Type B pancreatic cell (in vitro differentiated cells): ENCODE measurements at places on chromosomes 3 and 15.

GRCh38 chr3:8563146-8563545, 61.5 kb downstream of the LMCD1 start:
- DNase-seq = no peak

- no peak for DNase-seq
Measured at GRCh38 chr3:29759411-29760225, 478.7 kb downstream of the RBMS3 start.

DNA sequence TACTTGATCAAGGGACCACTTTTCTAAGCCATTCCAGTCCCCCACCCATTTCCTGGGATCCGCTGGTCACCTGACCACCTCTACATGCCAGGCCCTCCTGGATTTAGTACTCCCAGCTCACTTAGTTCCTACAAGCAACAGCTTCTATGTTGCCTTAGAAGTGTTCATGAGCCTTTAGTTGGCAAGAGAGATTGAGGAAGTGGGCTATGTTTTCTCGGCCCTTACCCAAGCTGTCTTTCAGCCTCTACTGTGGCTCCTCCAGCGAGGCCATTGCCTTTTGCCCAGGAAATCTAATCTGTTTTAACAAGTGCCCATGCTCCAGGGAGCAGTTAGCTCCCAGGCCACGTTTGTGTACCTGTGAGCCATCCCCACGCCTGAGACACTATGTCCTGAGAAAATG, 4.5 kb upstream of the PRKAR2A start:
- DNase-seq = no peak

DNA sequence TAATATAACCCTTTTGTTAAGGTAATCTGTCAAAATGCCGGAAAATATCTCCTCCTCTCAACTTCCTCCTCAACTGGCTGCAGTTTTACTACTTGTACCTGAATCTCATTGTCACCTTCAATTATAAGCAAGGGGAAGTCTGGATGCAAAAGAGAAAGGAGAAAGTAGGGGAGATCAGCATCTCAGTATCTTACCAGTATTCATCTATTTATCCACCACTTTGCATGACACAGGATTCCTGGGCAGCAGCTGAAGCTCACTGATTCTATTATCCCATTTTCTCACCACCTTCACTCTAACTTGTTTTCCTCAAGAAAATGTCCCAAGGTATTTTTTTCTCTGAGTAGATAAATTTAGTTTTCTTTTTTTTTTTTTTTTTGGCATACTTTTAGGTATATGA, 440.5 kb upstream of the CBLB start:
- DNase-seq = no peak

DNA sequence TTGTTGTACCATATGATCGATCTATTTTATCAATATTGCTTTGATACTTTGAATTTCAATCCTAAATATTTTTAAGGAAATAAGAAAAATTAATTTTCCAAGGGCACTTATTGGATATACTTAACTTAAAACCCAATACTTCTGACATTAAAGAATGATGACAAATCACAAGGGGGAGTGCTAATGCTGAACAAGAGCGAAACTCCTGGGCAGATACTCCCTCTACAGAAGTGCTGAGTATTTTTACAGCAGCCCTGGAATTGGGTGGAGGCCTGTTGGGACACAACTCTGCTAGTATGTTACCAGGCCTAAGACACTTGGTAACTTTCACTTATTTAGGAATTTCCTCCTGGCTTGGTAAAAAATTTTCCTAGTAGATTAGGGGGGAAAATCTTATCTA, 46.2 kb downstream of the DENND6A start:
- no peak for DNase-seq

- no peak for DNase-seq
Measured at GRCh38 chr3:78049521-78049920, 1009.6 kb downstream of the ROBO2 start.

DNA sequence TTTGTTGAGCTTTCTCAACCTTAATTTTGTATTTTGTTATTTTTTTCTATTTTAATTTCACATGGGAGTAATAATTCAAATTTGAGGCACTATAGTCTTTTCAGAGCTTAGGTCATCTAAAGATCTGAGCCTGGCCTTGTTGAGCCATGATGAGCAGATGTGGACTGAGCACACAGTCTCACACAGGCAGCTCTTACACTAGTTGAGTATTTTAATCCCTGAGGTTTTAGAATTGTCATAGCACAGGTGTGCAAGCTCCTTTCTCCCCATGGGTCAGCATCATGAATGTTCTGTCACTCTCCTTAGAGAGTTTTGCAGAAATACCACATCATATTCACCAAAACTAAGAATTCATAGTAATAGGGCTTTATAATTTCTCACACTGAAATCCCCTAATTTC, 4.9 kb downstream of the ZBTB38 start:
- no peak for DNase-seq

DNA sequence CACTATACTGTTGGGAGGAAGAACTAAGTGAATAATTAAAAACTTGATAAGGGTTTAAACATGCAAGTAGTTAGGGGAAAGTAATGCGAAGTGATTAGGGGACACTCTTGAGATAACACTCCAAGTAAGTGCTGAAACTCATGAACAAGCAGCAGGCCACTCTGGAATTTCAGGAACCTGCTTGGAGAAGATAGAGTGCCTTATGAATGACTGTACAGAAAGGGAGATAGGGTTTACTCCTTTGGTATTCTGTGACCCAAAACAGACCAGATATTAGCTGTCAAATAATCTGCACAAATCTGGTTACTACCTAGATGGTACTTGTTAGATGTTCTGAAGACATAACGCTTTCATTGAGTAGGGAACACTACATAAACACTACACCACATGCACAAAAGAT, 85.6 kb downstream of the FRMD4B start:
- no peak for DNase-seq

GRCh38 chr3:42914771-42915515, 9.0 kb downstream of the ZNF662 start:
- no peak for DNase-seq

- no peak for DNase-seq
Measured at GRCh38 chr3:25386686-25387255, 41.3 kb upstream of the RARB start.

DNA sequence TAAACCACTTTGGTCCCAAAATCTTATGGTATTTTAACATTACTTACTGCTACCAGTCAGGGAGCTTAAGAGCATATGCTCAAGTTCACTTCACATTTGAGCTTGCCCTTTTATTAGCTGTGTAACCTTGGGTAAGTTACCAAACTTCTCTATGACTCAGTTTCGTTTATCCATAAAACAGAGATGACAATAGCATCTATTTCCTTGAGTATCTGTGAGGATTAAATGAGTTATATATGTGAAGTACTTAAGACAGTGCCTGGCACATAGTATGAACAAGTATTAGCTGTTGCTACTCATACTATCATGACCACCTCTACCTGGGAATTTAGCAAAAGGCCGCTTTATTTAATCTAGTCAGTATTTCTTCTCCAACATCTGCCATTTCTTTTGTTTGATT, 5.9 kb downstream of the ATOSA start:
- no peak for DNase-seq

DNA sequence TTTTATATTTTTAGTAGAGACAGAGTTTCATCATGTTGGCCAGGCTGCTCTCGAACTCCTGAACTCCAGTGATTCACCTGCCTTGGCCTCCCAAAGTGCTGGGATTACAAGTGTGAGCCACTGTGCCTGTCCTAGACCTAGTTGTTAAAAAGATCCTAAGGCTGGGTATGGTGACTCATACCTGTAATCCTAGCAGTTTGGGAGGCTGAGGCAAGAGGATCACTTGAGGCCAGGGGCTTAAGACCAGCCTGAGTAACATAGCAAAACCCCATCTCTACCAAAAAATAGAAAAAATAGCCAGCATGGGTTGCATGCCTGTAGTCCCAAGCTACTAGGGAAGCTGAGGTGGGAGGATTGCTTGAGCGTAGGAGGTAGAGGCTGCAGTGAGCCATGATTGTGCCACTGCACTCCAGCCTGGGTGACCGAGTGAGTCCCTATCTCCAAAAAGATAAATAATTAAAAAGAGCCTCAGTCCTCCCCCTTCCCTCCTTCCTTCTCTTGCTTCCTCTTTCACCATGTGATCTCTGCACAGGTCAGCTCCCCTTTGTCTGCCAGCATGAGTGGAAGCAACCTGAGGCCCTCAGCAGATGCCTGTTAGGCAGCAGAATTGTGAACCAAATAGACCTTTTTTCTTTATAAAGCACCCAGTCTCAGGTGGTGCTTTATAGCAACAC, 9.8 kb upstream of the FNDC3B start:
- DNase-seq = no peak

DNA sequence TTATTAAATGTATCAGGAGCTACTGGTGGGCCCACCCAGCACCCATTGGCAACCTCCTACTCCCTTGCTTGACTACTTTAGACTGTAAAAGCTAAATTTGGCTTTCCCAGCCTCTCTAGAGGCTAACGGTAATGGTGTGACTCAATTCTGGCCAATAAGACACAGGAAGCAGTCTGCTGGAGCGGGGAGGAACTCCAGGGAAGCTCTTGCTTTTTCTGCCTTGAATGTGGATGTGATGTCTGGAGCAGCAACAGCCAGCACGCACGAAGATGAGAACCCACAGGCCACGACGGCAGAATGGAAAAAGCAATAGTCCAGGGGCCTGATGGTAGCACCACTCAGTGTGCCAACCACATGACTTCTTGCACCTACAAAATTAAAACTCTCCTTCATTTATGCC, 39.9 kb downstream of the RAB6B start:
- DNase-seq = no peak

- no peak for DNase-seq
Measured at GRCh38 chr3:110311541-110311940, 760.1 kb upstream of the NECTIN3 start.

GRCh38 chr3:189307963-189308362, 136.2 kb downstream of the TPRG1 start:
- DNase-seq = no peak

DNA sequence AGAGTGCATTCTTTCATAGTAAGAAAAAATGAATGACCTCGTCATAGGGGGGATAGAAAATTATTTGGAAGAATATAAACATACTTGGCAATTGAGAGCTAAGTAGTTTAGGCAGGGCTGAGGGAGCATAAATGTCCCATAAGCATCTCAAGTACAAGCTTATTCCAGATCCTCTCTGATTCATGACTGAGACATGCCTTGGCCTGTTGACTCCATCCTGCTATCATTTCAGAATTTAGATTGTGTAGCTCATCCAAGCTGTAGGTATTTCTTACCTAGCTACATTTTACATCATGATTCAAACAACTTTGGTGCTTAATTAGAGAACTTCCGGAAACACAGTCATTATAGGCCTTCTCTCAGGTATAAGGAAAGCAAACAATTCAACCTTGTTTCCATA, 12.3 kb downstream of the POGLUT1 start:
- no peak for DNase-seq

- DNase-seq = no peak
Measured at GRCh38 chr3:112761062-112761638, 85.5 kb downstream of the CD200R1L start.

DNA sequence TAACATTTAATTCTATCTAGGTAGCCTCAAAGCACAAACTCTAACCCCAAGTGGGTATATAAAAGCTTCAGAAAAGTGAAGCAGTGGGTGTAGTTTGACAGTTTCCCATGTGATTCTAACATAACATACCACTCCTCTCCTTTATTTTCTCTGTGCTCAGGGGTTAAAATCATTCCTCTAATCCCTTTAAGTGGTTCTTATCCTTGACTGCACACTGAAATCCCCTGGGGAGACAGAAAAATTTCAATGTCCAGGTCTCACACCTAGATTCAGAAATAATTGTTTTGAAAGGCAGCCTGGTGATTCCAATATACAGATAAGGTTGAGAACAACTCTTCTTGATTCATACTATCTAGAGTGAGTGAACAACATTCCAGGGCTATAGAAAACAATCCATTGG, 986.4 kb downstream of the ROBO1 start:
- no peak for DNase-seq

DNA sequence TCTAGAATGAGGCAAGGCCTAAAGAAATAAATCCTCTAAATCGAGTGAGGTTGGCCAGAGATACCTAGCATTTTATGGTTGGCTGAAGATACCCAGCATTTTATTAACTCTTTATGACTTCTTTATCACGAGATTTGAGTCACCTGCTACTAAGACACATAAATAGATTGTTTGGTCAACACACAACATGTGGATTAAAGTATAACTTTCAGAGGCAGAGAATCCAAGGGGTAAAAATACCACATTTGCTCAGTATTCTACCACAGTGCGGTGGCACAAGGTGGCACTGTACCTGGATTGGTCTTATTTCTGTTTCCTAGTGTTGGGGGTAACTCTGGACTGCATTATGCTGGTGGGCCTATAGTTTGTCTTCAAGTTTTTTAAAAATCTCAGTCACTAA, 27.0 kb upstream of the VILL start:
- DNase-seq = no peak

GRCh38 chr15:26667222-26667988, 105.5 kb downstream of the GABRB3 start:
- DNase-seq = no peak

DNA sequence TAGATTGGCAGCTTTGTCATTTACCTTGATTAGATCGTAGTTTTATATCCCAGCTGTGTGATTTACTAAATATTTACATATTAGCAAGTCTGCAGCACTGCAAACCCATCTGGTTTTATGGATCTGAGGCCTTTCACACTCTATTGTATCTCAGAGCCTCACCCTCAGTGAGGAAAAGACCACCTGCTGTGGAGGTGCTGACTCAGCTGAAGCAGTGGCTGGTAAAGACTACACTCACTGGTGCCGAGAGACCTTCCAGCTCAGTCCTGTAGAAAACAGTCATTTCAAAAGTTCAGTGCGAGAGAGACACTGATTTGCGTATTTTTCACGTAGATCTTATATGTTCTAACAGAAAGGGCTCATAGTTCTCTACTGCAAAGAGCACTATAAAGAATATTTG, 307.8 kb upstream of the TPM1 start:
- no peak for DNase-seq

DNA sequence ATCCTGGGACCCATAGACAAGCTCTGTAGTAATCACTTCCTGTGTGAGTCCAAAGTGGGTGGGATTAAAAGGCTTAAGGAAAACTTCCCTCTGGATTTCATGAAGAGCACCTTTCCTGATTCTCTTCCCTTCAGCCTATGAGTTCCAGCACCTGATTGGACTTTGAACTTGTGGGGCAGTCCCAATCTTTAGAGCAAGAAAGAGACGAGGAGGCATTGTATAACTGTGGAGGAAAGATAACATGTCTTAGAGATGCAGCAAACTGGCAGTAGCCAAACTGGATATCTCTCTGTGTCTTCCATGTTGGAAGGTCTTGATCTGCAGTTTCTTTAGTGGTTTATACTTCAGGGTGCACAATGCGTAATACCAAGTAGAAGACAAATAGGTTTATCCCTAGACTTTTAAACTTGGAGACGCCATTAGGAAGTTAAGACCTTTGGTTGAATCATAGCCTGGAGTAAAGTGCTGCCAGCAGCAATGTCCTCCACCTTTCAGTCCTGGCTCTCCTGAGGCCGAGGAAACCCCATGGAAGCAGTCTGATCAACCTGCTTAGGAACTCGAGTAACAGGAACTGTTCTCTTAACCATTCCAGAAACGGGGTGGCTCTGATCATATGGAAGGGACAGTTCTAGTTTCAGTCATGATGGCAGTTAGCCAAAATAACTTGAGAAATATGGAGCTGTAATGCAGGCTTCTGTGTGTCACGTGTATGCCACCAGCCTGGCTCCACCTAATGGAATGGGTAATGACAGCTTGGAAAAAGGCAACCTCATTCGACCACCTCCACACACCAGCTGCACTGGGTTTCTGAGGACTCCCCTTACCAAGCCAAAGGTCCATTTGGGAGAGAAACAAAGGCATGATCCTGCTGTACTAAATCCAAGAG, 4.7 kb downstream of the EIF1B start:
- no peak for DNase-seq
